Left ventricle myocardium inferior (tissue), 1 donor: ENCODE measurements at places on chromosomes 13 and 19. TPM values are rescaled to one million over a fixed set of nuclear protein-coding genes. Genes with fewer than 3 reads are reported as not detected.

FBXW9 gene
- 1.8 TPM for total RNA-seq

ZNF610 gene
- 5.1 TPM for total RNA-seq

ZIM2 gene
- total RNA-seq: 0.19 TPM

TMEM255B gene
- total RNA-seq: 7.7 TPM

FGF9 gene
- total RNA-seq: 12.3 TPM

SWSAP1 gene
- total RNA-seq: 1.1 TPM

PDX1 gene
- total RNA-seq: not detected

PRKCG gene
- not detected for total RNA-seq

PLK5 gene
- not detected for total RNA-seq

OLFM2 gene
- total RNA-seq: 1.7 TPM

POU4F1 gene
- total RNA-seq: not detected

ZNF575 gene
- total RNA-seq: 1.1 TPM

VSIG10L gene
- 0.66 TPM for total RNA-seq

RYR1 gene
- total RNA-seq: 0.74 TPM

RNF225 gene
- not detected for total RNA-seq

NANOS3 gene
- total RNA-seq: 1.3 TPM

SULT2A1 gene
- total RNA-seq: not detected

ZNRF4 gene
- not detected for total RNA-seq

TLE2 gene
- 53.2 TPM for total RNA-seq

ZNF530 gene
- total RNA-seq: 4.7 TPM

PSG7 gene
- not detected for total RNA-seq

TMPRSS9 gene
- total RNA-seq: not detected

GNG7 gene
- total RNA-seq: 46.6 TPM

EFNA2 gene
- not detected for total RNA-seq

MEF2B gene
- 0.49 TPM for total RNA-seq

ERICH6B gene
- total RNA-seq: not detected

MYO16 gene
- 1.7 TPM for total RNA-seq

FLT3 gene
- 0.05 TPM for total RNA-seq

PEG3 gene
- 10.0 TPM for total RNA-seq
